ENCODE measurements at places on chromosomes 6 and 20. TPM values are rescaled to one million over a fixed set of nuclear protein-coding genes. Genes with fewer than 3 reads are reported as not detected.

Gene CGA
- 0.53 TPM for total RNA-seq

DNA sequence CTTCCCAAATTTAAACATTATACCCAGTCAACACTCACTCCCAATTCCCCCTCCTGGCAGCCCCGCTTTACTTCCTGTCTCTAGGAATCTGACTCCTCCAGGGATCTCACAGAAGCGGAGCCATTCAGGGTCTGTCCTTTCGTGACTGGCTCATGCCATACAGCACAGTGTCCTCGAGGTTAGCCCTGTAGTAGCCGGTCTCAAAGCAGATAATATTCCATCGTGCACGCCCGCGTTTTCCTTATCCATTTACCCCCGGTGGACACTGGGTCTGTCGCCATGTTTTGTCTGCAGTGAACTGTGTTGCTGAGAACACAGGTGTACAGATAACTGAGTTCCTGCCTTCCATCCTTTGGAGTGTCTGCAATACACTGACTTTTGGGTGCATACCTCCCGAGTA is 95.3 kb downstream of the TTLL2 start:
- H3K4me3 ChIP-seq = no peak overlapping the region
- H3K36me3 ChIP-seq = no peaks in the 10 kb centered on the region
- H3K4me1 ChIP-seq = no peaks in the 10 kb centered on the region

GRCh38 chr6:96836631-96837080 is 621 bp downstream of the GPR63 start:
- H3K4me1 ChIP-seq = no peaks in the 10 kb centered on the region
- peaks cover 26% of the 10 kb centered on the region for H3K27me3 ChIP-seq
- H3K36me3 ChIP-seq = no peaks in the 10 kb centered on the region
- H3K4me3 ChIP-seq = peak overlapping the region; percentile 94

DNA sequence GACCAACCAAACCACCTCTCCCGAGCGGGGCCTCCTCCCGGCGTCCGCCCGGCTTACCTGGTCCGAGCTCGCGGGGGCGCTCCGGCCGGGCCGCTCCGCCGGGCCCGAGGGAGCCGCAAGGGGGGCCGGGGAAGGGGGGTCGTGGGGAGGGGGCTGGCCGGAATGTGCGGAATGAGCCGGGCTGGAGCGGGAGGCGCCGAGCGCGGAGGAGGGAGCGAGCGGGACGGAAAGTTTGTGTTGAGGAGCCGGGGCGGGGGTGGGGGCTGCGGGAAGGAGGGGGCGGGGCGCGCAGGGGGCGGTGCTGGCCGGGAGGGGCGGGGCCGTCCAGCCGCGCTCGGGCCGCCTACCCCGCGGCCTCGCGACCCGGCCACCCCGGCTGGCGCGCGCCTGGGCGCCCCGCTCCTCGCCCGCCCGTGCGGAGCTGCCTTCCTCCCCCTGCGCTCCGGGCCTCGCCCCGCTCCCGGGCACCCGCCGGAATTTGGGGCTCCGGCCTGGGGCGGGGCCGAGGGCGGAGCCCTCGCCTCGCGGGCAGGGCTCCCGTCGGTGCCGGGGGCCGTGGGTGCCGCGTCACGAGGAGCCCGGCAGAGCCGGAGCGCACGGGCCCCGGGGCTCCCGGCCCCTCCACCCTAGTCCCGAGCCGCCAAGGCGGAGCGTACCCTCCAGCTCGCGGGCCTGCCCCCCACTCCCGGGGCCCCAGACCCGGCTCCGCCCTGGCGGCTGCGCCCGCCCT is at the start of gene TEAD3:
Gene TEAD3 (minus strand): TSS at position 239 of the 730 bp plus-strand sequence.
- no peaks in the 10 kb centered on the region for H3K36me3 ChIP-seq
- H3K4me3 ChIP-seq = peak within 1 kb of the TSS; percentile 63
- H3K27ac ChIP-seq = peak within 1 kb of the TSS; percentile 95
- DNase-seq = peak; percentile 83

- no peaks in the 10 kb centered on the region for H3K27me3 ChIP-seq
- no peak overlapping the region for H3K4me3 ChIP-seq
- no peak for DNase-seq
- no peaks in the 10 kb centered on the region for H3K4me1 ChIP-seq
- H3K36me3 ChIP-seq = no peaks in the 10 kb centered on the region
- H3K27ac ChIP-seq = no peak overlapping the region
These were observed 521.0 kb upstream of the ARID1B start for GRCh38 chr6:156256161-156256560.

- H3K27me3 ChIP-seq = peaks cover 22% of the 10 kb centered on the region
- H3K4me3 ChIP-seq = peak overlapping the region; percentile 27
- no peak overlapping the region for H3K27ac ChIP-seq
- DNase-seq = peak; percentile 46
These were observed 27.5 kb downstream of the SERPINB9 start for GRCh38 chr6:2875359-2876191.

- no peak overlapping the region for H3K4me3 ChIP-seq
- no peak for DNase-seq
- H3K4me1 ChIP-seq = no peaks in the 10 kb centered on the region
- peaks cover 46% of the 10 kb centered on the region for H3K27me3 ChIP-seq
These were observed 4.7 kb downstream of the HLA-B start for GRCh38 chr6:31352310-31352682.
